Central memory CD4-positive, alpha-beta T cell (primary cell): ENCODE measurements at places on chromosomes 6 and 20.

DNA sequence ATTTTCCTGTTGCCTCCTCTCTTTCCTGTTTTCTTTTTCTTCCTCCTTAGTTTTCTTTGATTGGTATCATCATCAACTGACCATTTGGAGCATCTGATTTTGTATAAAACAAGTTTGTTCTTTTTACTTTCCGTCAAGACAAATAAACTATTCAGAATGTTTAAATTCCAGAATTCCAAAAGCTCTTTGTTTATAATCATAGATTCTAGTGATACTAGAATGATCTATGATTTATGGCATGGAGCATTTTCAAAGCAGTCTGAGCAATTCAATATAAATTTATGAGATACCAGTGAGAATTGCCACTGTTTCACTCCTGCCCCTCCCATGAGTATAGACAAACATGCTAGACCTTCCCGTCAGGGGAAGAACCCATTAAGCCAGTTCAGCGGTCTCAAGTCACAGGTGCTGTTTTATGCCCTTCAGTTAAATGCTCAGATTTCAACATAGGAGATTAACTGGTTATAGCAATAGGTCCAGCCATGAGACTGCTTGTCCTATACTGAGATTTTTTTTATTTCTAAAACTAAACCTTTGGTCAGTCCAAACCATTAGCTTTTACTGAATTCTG lies 60.7 kb downstream of the GRIK2 start:
- no peak for DNase-seq

- DNase-seq, result no peak
These were observed 936.5 kb upstream of the ADGRB3 start for GRCh38 chr6:67698534-67698933.

- no peak for DNase-seq
These were observed 49.4 kb upstream of the NOX3 start for GRCh38 chr6:155504848-155505607.

DNA sequence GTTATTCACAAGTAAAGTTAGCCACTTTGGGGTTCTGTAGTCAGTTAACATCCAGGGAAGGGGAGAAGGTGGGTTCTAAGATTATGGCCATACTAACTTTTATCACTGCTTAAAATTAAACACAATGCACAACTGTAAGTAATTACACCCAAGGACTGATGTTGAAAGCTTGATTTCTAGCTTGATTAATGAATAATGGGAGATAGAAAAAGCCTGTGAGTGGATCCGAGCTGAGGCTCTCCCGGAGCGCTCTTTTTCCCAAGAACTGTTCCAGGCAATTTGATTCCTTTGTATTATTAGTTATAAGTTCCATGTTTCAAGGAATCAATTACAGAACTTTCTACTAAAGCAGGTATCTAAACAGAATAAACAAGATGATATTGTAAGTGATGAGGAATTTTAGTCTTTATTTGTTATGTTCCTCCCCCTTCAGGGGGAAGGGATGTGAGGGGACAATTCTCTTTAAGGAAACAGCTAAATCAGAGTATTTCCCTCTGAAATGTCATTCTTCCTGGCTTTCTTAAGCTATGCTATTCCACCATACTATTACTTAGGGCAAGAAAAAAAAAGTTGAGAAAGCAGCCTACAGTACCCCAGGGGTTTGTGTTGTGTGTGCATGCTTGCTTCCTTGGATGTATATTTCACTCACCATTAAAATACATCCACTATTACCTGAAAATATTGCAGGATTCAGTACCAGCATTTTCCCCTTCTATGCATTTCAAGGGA lies 3.8 kb downstream of the TSHZ2 start:
- no peak for DNase-seq

- no peak for DNase-seq
These were observed 6.0 kb upstream of the ZBTB22 start for GRCh38 chr6:33323623-33323948.

DNA sequence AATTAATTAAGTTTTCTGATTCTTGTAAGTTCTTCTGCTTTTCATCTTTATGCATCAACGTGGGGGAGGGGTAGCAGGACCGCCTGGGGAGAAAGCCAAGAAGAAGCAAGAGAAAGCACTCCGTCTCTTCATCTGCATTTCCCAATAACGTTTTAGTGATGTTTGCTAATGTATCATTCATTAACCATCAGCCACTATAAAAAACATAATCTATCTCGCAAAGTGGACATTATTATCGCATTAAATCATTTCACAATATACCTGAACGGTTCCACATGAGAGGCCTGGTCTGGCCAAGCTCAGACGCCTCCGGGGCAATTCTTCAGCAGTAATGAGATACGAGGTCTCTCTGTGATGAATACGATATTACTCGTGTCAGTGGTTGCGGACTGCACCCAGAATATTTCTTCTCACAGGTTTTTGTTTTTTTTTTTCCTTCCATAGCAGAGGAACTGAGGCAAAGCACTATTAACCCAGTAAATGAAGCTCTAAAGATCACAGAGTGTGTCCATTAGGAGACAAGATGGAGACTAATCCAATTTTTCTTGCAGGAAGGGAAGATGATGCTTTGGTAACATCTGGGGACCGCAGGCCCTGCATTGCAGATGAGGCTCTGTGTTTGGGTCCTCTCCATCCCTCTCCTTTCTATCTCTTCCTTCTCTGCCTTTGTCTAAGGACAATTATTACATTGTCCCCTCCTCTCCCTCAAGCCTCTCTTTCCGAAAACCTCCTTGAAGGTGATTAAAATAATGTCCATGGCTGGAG lies 156.1 kb downstream of the SLC35B3 start:
- no peak for DNase-seq

- peak; percentile 55 for DNase-seq
These were observed at the start of gene IER3 for GRCh38 chr6:30744054-30744805. Gene IER3, minus strand, starts transcription at chr6:30744547. Its CDS starts 29 bp downstream, at chr6:30744518.

DNA sequence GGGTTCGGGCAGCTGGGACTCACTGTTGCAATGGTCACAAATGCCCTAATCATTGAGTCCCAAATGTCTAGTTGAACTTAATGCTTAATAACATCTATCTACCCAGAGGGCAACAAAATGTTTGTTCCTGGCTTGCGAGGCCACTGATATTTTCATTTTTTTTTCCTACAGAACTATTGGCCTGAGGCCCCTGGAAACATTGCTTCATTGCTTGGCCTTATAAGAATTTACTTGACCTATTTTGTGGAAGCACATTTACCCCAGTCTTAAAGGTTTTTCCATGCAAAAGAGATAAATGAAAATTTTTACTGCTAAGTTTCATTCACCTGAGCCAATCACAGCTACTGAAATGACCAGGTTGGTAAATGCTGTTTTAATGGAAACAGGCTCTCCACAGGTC lies 133.1 kb upstream of the RIPOR2 start:
- no peak for DNase-seq

GRCh38 chr20:4247261-4247660 lies 231.9 kb upstream of the RNF24 start:
- DNase-seq, result no peak

DNA sequence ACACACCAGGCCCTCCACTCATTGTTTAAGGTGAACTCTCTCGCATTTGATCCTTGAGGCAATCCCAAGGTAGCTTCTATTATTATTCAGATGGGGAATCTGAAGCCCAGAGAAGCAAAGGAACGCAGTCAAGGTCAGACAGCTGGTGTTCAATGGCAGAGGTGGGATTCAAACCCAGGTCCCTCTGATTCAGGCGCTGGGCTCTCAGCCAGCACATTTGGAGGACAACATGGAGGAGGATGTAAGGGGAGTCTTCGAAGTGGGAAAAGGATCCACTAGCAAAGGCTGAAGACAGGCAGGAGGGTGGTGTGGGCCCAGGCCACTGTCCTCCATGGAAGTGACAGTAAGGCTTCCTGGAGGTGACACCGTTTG lies 13.9 kb upstream of the TTPAL start:
- DNase-seq, result no peak

GRCh38 chr20:39009348-39009747 lies 47.2 kb downstream of the DHX35 start:
- no peak for DNase-seq

GRCh38 chr6:108744244-108744972 lies 103.8 kb upstream of the ARMC2 start:
- DNase-seq, result no peak

GRCh38 chr6:21648475-21649050 lies 55.0 kb downstream of the SOX4 start:
- DNase-seq, result no peak

GRCh38 chr6:20400456-20401204 lies 1.0 kb upstream of the E2F3 start:
- peak; percentile 23 for DNase-seq

GRCh38 chr6:50047026-50047425 lies 2.7 kb downstream of the DEFB112 start:
- no peak for DNase-seq

GRCh38 chr20:49990271-49990720 lies 7.5 kb downstream of the SNAI1 start:
- no peak for DNase-seq

DNA sequence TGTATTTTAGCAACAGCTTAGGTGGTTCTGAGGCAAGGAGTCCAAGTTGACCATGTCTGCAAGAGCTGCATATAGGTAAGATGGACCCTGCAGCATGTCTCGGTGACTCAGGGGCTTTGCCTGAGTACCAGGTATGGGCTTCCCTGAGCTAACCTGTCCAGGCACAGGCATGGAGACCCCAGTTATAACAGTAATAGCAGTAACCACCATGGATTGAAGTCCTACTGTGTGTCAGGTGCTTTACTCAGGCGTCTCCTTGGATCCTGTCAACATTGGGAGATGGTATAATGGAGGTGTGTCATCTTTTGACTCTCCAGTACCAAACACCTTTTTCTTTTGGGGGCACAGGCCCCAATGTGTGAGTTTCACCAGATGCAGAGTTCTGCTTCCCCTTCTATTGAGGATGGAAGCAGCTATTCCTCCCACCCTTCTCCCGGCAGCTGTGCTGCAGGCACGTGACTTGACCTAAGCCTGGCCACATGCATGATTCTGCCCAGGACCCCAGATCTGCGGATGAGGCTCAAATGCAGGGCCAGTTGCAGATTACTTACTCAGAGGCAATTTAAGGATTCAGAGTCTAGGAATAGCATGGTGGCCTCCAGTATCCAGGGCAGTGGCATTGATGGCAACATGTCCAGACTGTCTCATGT lies 13.8 kb downstream of the TREM1 start:
- DNase-seq, result no peak

DNA sequence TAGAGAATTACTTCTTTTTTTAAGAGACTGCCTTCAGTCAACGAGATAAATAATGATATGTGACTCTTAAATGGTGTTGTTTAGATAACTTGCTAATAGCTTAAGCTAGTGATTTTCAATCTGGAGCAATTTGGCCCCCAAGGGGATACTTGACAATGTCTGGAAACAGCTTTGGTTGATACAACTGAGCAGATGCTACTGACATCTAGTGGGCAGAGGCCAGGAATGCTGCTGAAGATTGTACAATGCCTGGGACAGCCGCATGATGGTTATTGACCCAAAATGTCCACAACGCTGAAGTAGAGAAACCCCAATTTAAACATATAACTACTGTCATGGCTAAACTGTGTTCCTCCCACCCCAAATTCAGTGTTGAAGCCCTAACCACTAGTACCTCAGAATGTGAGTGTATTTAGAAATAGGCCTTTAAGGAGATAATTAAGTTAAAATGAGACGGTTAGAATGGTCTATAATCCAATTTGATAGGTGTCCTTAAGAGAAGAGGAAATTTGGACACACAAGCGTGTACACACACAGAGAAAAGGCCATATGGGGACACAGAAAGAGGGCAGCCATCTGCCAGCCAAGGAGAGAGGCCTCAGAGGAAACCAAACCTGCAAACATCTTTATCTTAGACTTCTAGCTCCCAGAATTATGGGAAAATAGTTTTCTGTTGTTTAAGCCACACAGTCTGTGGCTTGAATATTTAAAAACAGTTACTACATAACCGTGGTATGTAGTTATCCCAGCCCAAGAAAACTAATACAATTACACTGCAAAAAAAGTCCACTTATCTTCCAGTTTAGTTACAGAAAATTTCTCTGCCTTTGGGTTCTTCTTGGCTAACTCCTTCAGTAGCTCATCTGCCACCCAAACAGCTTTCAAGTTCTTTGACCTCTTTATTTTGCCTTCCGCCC lies 22.2 kb downstream of the RWDD2A start:
- DNase-seq, result peak; percentile 37

GRCh38 chr20:16821211-16822089 lies 73.3 kb downstream of the OTOR start:
- peak; percentile 17 for DNase-seq

- DNase-seq, result no peak
These were observed 14.1 kb downstream of the CD93 start for GRCh38 chr20:23071996-23072395.

- no peak for DNase-seq
These were observed 94.7 kb upstream of the FLRT3 start for GRCh38 chr20:14432085-14432484.

DNA sequence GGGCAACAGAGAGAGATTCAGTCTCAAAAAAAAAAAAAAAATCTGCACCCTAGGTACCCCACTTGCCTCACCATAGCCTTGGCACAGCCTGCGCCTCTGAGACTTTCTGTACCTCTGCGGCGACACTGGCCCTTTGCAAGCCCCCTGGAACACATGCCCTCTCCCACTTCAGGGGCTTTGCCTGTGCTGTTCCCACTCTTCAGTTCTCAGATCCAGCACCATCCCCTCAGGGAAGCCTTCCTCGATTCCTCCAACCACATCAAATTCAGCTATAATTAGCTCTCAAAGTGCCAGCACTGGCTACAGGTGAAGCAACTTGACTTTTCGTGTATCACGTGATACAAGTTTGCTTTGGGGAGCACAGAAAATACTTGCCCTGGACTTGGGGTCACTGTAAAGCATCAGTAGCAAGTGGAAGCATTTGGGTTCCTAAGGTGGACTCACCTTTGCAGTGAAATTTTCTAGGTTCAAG lies 2.1 kb upstream of the UBE2V1 start:
- DNase-seq, result no peak

DNA sequence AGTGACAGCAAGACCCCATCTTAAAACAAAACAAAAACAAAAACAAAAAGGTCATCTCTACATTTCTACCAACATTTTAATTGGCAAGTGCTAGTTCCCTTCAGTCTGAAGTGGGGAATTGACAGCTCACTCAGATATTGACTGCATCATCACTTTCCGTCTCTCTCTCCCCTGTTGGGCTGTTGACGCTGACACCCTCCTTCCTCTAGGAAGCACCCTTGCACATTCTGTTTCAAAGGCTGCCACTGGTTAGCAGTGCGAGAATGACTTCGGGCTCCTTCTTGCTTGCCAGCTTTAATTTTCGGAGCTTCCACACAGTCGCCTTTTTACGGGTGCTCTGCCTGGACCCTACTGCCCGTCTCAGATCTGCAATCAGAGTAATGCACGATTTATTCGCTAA lies 96.6 kb upstream of the INSM1 start:
- DNase-seq, result no peak

DNA sequence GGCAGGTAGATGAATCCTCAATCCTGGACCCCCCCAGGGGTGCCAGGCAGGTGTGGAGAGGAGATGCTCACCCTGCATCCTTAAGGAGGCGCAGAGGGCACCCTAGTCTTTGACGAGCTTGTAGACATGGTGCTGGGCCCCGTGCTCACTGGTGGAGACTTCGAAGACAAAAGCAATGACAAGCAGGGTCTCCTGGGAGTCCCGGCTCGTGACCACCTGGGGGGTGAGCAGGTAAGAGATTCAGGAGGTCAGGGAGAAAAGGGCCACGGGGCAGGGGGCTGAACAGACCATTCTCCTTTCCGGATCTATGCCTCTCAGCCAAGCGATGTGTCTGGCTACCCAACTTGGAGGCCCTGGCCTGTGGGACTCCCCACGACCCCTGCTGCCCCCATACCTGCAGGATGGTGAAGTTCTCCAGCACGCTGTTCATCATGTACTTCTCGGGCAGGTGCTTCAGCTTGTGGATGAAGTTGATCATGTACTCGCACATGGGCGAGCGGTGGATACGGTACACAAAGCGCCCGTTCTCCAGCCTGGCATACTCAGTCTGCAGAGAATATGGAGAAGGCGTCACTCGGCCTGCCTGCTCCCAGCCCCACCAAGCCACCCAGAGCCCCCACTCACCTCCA lies 6.9 kb downstream of the RPL10A start:
- DNase-seq, result no peak

GRCh38 chr6:135883045-135883444 lies 31.5 kb downstream of the PDE7B start:
- no peak for DNase-seq
